Stimulated activated naive CD4-positive, alpha-beta T cell treated with Interleukin-2 at 50 U/mL for 16 hours (primary cell): ENCODE measurements at places on chromosomes 6 and 20.
A peak's percentile ranks its signal among the peaks of the same experiment; 100 is the strongest.

DNA sequence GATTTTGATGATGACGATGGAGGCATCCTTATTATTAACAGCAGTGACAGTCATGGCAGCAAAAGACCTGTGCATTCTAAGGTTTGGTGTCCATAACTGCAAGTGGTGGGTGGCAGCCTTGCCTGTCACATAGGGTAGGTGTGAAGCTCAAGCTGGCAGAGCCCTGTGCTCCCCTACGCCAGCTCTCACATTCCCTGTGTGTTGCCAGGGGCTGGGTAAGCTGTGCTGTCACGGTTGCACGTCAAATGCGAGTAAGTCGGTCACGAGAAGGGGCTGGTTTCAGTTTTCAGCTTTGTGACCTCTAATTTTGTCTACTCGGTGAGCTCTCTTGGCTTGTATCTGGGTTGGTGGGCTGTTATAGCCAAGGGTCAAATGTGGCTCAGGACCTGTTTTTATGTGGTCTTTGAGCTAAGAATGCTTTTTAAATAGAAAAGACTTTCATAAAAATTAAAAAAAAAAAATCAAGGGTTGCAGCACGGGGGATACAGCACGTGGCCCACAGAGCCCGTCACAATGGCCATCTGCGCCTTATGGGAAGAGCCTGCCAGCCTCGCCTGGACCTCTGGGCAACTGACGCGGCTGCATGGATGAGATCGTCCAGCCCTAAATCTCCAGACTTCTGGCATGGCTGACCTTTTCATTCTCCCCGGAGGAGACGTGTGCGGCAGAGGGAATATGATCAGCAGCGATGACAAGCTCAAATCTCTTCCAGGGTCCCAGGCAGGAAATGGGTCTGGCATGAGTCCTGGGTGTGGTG is 148.5 kb downstream of the PHACTR3 start:
- DNase-seq: no peak

DNA sequence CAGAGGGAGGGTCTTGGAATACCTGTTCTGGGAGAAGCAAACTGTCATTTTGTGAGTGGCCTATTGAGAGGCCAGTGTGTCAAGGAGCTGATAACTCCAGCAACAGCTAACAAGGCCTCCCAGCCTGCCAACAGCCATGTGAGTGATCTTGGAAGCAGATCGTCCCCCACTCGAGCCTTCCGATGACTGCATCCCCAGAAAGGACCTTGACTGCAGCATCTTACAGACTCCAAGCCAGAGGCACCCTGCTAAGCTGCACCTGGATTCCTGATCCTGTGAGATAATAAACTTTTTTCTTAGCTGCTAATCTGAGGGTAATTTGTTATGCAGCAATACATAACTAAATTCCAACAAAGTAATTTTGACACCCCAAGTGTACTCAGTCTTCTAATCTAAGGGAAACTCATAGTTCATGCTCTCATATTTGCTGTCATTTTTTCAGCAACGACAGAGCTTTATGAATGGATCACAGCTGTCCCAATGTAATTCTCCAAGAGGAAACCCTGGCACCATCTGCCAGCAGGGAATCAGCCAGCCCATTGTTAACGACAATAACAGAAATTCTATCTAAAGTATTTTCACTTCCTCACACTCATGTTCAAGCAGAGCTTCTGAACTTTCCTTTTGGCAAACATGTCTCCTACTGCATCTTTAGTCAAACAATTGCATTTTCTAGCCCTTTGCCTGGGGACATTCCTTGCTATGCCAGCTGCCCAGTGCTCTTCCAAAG is 470.2 kb upstream of the BTBD3 start:
- no peak for DNase-seq

DNA sequence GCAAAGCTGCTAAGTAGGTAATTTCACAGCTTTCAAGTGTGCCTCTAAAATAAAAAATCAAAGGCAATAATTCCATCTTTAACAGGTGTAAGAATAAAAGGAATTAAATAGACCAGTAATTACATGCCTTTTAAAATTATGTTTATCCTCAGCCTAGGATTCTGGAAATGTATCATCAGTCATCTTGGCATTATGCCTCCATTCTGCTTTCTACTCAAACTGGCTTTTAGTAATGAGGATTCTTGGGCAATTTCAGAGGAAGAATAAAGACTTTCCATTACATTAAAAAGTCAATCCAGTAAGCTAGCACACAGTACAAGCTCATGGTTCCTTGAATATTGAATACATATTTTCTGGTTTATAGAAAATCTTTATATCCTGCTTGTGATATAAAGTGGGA is 44.7 kb downstream of the GSTA2 start:
- DNase-seq: no peak

GRCh38 chr6:166106076-166106686 is 61.5 kb downstream of the TBXT start:
- peak; percentile 46 for DNase-seq
